Stimulated activated CD4-positive, alpha-beta T cell treated with anti-CD3 and anti-CD28 coated beads, Interleukin-2, amount 100 ng/mL, for 24 hours (primary cell): ENCODE measurements at places on chromosomes 2 and 18.

DNA sequence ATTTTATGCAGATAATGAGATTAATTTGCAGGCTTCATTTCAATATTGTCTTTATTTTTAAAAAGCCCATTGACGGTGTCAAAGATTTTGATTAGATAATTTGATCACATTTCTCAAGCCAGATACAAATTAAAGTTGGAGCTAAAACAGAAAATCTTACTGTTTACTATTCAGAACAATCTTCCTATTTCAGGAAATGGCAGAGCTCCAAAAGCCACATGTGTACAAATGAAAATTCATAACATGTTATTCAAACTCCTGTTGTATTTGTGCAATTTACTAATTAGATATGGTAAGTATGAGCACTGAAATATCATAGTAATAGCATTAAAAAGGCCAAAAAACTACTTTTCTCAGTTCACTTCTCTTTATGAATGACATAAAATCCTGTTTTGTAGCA is 682.9 kb downstream of the KCNJ3 start:
- no peak for DNase-seq

DNA sequence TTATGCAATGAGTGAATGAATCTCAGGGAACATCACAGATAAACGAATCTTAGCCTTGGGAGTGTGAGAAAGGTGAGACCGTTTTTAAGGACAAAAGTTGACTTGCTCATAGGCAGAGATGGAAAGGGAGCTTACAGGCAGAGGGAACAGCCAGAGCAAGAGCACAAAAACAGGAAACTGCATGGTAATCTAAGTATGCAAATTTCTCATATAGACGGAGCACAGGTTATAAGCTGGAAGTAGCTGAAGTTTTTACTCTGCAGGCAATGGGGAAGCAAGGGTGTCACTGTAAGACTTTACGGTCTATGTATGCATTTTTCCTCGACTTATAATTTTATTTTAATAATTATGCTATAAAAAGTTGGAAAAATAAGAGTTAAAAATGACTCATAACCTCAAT is 44.8 kb upstream of the STRN start:
- no peak for DNase-seq

DNA sequence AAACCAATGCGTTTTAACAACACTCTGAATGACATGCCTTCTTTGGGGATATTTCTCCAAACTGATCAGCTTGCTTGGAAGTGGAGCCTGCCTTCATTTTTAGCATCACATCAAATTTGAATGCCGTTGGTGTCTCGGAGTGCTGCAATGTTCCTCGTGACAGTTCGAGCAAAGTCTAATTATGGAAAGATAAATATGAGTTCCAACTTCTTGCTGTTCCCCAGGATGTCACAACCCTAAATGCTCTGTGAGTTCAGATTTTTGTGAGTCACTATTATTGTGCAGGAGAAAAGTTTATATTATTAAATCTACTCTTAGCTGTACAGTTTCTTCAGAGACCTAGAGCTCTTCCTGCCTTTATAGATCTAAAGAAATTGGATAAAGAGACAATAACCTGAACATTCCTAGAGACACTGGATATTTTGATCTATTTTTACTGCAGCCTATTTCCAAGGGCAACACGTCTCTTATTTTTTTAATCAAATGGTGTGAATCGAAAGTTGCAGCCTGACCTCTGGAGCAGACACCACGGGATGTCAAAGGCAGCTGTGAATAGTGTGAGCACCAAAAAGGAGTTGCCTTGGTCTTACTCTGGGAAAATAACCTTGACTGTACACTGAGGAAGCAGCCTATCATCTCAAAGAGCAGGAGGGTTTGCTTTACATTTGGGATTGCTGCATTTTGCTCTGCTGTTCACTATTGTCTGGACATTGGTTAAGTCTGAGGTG is 330.1 kb downstream of the TDRD15 start:
- DNase-seq: no peak

DNA sequence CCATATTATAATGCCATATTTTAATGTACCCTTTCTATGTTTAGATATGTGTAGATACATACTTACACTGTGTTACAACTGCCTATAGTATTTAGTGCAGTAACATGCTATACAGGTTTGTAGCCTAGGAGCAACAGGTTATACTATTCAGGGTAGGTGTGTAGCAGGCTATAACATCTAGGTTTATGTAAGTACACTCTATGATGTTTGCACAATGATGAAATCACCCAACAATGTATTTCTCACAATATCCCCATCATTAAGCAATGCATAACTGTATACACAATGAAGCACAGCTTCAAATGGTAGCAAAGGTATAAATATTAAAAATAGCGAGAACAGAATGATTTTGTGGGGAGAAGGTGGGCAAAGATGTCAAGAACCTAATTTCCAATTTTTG is 117.8 kb downstream of the DYM start:
- DNase-seq: no peak

- DNase-seq: no peak
These were observed 28.2 kb upstream of the NARS1 start for GRCh38 chr18:57649556-57650500.
